GM12892 (cell line): ENCODE measurements at places on chromosomes 1 and 21.

DNA sequence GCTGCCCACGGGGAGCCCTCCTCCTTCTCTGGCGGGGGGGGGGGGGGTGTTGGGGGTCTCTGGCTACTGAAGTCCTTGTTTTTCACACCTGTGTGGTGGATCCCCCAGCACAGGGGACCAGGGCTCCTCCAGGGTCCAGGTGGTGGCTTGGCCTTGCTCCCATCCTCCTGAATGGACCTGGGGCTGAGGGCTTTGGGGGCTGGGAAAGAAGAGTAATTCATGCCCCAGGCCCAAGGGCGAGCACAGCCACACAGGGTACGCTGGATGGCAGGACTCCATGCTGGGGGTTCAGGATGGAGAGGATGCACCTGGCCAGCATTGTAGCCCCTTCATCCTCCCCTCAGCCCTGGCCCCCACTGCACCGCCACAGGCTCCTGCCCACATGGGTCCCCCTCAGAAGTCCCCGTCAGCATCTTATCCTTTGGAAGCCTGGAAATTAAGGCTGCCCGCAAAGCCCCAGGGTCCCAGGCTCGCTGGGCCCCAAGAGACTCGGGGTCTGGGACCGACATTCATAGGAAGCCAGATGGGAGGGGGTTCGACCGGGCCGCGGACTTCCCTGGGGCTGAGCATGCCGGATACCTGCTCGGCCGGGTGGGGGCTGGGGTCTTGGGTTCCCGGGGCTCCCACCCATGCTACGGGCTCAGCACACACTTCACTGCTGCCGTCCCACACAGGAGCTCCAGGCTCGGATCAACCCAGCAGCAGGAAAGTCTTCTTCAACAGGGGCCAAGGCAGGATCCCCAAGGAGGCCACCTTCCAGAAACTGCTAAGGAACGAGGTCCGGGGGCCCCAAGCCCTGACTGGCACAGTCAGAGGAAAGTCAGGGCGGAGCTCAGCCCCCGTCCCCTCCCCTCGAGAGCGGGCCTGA, 49.0 kb upstream of the ACTRT2 start:
- DNase-seq, result no peak

- no peak for DNase-seq
Observed at GRCh38 chr21:46054031-46054430, 43.9 kb upstream of the COL6A2 start.

DNA sequence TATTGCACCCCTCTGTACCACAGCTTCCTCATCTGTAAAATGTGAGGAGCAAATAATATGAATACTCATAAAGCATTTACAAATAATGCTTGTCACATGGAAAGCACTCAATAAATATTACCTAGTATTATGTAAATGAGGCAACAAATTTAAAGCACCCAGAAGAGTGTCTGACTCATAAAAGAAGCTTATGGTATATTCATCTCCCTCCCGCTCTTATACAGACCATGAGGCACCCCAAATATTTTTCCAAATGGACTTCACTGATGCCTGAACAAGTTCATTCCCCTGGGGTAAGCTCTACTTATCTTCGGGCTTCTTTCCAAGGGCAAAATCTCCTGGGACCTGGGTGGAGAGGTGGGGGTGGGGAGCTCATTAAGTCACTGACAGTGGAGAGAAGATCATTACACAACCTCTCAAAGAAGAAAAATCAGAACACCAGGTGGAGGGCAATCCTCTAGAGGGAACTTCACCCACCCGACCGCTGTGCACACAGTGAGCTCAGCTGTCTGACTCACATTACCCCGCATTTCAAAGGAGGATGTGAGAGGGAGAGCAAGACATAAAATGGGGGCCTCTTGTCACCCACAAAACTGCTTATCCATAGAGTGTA, 166.2 kb downstream of the ASTN1 start:
- DNase-seq, result no peak

DNA sequence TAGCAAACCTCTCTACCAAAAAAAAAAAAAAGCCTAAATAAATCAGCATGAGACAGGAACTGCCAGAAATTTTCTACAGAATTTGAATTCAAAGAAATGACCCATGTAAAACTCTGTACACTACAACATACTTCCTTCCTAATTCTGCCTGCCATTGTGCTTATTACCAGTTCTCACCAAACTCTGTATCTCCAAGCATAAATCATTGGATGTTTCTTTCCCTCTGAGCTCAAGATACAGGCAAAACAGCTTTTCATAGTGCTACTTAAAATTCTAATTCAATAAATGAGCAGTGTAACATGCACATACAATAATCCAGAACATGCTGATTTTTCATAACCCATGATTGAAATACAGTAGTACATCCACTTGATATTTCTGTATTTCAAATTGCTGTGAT, 87.0 kb downstream of the EIF4G3 start:
- DNase-seq, result no peak

- DNase-seq, result no peak
Observed at GRCh38 chr1:18077657-18078215, 29.9 kb upstream of the IGSF21 start.

DNA sequence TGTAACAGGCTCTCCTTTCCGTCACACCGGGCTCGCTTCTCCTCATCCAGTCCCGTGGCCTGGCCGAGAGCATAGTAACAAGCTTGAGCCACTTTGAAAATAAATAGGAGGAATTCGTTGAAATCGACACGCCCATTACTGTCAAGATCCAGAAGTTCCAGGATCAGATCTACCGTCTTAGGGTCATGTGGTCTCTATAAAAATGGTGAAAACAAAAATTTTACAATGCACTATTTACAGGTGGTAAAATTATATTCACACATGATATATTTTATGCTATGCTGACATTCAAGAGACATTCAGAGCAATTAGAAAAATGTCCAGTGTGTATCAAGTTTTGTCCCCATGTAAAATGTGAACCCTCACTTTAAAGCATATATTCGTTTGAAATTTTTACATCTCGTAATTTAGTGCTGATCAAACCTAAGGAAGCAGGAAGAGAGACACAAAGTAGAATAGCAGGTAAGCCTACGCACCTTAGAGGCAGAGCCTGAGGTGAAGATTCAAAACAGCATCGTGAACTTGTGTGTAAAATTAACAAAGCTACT, 2.3 kb downstream of the TCHH start:
- no peak for DNase-seq

DNA sequence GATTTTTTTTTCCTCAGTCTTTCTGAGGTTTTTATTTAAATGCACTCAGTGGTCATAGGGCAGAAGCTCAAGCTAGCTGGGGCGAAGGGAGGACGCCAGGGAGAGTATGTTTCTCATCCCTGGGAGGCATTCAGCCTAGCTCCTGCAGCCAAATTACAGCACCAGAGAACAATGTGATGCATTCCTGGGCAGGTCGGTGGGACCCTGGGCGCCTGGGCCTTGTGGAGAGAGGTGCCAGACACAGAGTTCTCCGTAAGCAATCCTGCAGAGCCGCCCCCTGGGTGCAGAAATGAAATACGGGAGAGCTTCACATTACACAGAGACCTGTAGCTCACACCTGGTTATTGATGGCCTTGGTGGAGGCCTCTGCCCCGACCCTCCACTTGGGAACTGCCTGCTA, 15.5 kb downstream of the WNT2B start:
- DNase-seq, result no peak
